ENCODE measurements at places on chromosomes 11 and 22. TPM values are rescaled to one million over a fixed set of nuclear protein-coding genes. Genes with fewer than 3 reads are reported as not detected.

SLC6A5 gene
- total RNA-seq = not detected

GAL3ST3 gene
- total RNA-seq = not detected

SCGB1A1 gene
- not detected for total RNA-seq

BTBD18 gene
- not detected for total RNA-seq

DDX10 gene
- total RNA-seq = 13.9 TPM

BAIAP2L2 gene
- 0.85 TPM for total RNA-seq

NLRP6 gene
- total RNA-seq = 0.19 TPM

C11orf97 gene
- total RNA-seq = not detected

EHF gene
- total RNA-seq = not detected

TIMM8B gene
- 56.6 TPM for total RNA-seq

LRRC32 gene
- 46.8 TPM for total RNA-seq

MTFP1 gene
- total RNA-seq = 5.1 TPM

DEUP1 gene
- total RNA-seq = not detected

PKDREJ gene
- total RNA-seq = 0.22 TPM

SMIM35 gene
- not detected for total RNA-seq

RASSF10 gene
- not detected for total RNA-seq

UEVLD gene
- 18.6 TPM for total RNA-seq

DGAT2 gene
- total RNA-seq = 63.0 TPM

ANO9 gene
- 0.44 TPM for total RNA-seq

CD6 gene
- total RNA-seq = 0.33 TPM
